ENCODE measurements at places on chromosomes 1 and 21.

DNA sequence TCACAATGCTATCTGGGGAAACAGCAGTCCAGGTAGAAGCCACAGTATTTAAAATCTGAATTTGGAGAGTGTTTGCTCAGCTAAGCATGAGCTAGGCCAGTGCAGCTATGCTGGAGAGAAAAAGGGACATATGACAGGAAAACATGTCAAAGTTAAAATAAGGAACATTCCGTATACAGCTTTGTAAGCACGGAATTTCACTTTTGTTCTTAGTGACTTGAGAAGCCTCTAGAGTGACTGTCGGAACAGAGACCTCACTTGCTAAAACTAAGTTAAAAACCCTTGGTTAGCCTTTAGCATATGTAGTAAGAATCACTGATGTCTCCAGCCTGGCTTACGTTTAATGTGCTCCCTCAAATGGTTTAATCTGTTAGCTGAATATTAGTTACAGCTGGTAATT, 661.7 kb downstream of the KCNT2 start:
- no peak for DNase-seq

DNA sequence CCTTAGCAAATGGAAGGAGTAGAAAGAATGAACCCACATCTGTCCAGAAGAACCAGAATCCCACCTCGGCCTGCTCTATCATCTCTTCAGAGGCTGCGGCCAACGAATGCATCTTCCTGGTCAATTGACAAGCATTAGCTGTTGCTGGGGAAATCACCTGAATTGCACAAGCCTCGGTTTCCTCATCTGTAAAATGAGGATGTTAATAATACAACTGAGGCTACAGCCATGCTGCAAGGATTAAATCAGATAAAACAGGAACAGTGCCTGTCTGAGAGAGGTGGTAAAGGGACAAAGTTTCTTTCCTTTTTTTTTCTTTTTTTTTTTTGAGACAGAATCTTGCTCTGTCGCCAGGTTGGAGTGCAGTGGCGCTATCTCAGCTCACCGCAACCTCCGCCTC, 99.8 kb downstream of the KIF14 start:
- DNase-seq, result no peak

- no peak for DNase-seq
Observed at GRCh38 chr1:228475812-228476211, 11.4 kb upstream of the RNF187 start.

DNA sequence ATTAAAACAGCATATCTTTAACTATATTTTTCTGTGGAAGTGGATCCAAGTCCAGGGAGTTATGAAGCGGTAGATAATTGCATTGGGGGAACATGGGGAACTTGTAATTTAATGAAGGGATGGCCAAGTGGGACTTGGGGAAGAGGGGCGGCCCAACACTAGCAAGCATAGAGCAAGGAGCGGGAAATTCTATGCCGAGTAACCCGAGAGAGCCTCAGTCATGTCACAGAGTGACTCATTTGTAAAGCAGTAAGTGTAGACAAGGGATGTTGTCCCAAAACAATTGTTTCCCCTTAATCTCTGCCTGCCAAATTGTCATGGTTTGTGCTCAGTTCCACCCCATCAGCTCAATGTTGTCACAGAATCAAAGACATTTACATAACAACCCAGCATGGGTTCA, 620.1 kb downstream of the AJAP1 start:
- no peak for DNase-seq

DNA sequence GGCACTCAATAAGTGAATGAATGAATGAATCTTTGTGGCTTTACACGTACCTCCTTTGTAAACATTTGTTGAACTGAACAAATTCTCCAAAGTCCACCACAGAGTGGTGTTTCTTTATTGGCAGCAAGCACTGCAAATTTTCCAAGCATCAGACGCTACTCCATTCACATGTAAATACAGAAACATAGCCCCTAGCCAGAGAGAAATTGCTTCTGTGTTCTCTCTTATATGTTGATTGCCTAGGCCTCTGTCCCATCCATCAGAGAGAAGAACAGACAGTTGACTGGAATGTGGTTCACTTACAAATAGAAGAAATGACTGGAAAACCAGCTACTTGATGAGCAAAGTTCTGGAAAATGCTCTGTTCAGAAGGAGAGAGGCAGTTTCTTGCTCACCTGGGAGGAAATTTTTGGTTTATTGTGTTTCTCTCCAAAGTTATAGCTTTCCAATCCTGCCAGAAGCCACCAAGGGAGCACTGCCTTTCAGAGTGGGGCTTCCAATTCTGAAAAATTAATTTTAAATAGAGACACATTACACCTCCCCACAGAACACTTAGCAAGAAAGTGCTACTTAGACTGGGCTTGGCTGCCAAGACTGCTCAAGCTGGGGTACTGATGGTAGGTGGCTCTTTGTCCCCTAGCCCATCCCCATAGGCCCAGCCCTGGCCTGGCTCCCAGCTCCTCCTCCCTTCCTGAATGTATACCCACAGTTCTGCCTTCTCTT, 18.1 kb upstream of the KIRREL1 start:
- no peak for DNase-seq

- DNase-seq, result no peak
Observed at GRCh38 chr1:21936366-21937031, 611 bp downstream of the HSPG2 start.

GRCh38 chr1:109268431-109269211, 14.3 kb downstream of the PSRC1 start:
- DNase-seq, result no peak

DNA sequence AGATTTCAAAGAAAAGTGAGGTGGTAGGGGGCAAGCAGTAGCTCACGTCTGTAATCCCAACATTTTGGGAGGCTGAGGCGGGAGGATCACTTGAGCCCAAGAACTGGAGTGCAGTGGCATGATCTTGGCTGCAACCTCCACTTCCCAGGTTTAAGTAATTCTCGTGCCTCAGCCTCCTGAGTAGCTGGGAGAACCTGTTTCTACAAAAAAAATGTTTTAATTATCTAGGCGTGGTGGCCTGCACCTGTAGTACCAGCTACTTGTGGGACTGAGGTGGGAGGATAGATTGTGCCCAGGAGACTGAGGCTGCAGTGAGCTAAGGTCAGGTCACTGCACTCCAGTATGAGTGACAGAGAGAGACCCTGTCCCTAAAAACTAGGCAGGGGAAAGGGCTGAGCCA, 2.6 kb upstream of the TSPAN1 start:
- DNase-seq, result no peak

GRCh38 chr1:222335586-222335985, 212.3 kb downstream of the HHIPL2 start:
- no peak for DNase-seq

GRCh38 chr1:42014823-42015222, 96.1 kb upstream of the HIVEP3 start:
- DNase-seq, result no peak

GRCh38 chr1:164433818-164434170, 125.2 kb upstream of the PBX1 start:
- DNase-seq, result no peak

DNA sequence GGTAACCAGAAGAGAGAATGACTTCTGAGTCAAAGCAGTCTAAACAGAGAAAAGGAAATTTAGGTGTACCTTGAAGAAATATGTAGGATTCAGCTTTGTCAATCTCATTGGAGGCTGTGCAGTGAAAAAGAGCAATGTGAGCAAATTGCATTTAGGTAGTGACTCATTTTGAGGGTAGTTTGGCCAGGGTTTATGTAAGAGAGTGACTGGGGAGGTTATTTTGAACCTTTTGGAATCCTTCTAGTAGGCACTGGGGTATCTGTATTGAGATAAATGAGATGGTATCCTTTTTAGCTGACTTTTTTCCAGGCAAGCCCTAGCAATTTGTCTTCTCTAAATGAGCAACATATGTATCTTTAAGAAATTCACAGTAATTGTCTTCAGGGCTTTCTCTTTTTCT, 95.9 kb downstream of the DISP1 start:
- DNase-seq, result no peak

DNA sequence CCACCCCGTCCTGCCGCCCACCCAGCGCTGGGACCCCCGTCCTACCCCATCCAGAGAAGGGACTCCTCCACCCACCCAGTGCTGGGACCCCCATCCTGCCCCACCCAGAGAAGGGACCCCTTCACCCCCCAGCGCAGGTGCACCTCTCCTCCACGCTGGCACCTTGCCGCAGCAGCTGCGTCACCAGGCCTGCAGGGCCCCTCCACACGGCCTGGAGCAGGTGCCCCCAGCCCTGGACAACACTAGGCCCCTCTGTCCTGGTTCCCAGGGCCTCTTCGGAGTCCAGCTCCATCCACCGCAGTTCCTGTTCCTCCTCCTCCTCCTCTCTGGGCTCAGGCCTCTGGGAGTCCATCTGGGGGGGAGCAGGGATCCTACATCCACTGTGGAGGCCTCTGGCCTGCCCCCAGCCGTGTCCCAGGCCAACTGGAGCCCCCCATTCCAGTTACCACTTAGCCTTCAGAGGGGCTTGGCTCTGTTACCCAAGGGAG, 378 bp downstream of the ANKRD65 start:
- no peak for DNase-seq

DNA sequence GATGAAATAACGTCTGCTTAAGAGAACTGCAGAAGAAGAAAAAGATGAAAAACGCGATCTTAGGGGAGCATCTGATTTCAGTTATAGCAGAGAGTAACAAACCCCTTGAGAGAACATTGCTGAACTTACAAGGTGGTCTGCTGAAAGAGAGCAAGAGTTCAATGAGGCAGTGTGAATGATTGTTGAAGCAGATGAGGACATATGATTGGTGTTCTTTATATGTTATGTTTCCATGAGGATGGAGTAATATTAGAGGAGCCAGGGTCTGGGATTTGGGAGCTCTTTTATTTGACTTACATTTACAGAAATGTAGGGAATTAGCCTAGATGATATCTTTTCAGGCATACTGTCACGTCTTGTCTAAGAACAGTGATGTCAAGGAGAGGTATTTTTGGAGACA, 1302.0 kb downstream of the KCNT2 start:
- no peak for DNase-seq

DNA sequence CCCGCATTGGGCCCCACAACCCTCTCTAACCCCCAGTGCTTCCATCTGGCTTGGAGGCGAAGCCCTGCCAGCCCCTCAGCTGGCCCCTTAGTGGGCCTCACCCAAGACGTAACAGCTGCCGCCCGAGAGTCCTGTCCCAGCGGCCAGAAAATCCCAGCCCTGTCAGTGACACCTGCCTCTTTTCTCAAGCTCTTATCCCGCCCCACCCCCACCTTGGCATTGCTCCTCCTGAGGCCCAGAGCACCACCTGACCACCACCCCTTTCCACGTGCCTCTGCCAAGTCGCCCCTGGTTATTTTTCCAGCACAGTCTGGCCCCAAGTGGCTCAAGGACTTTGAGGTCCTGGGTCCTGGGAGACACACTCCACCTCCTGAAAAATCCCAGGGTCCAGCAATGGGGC, 5.9 kb upstream of the CTRC start:
- DNase-seq, result no peak

DNA sequence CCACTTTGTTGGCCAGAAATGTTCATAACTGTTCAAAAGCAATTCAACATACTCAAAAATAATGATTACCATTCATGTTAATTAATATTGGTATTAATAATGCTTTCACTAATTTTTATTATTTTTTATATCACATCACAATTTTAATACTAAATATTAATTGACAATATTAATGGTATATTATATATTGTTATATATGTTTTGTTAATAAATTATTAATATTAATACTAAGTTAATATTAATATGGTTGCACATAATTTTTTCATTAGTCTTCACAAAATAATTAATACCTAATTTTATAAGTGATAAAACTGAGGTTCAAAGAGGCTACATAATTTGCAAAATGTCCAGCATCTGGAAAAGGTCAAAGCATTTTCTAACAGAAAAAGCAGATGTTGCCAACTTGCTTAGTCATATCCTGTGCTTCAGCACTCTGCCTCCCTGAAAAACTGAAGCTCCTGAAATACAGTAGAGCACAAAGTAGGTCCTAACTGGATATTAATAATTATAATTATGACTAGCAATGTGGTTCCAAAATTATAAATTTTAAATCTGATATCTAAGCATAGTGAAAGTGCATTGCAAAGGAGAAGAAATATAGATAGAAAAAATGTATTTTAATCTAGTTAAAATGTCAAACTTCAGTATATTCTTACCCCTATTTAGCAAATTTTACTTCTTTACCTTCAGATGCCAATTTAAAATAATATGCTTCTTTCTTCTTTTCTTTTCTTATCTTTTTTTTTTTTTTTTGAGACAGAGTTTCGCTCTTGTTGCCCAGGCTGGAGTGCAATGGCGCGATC, 123.2 kb upstream of the TNFSF4 start:
- no peak for DNase-seq

DNA sequence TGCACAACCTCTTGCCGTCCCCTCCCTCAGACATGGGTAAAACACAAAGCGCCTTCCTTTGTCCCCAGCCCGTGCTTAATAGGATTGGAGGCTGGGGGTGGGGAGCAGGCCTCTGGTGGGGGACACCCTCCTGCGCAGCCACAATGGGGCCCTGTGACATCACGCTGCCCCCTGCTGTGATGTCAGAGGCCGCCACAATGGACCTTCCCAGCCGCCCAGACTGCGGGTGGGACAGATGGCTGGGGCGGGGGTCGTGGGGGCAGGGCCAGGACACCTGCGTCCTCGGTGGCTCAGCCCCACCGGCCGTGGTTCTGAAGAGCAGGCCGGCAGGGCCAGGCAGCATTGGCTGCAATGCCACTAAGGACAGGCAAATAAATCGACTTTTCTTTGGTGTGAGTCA, 39.9 kb downstream of the EPHA2 start:
- DNase-seq, result no peak

DNA sequence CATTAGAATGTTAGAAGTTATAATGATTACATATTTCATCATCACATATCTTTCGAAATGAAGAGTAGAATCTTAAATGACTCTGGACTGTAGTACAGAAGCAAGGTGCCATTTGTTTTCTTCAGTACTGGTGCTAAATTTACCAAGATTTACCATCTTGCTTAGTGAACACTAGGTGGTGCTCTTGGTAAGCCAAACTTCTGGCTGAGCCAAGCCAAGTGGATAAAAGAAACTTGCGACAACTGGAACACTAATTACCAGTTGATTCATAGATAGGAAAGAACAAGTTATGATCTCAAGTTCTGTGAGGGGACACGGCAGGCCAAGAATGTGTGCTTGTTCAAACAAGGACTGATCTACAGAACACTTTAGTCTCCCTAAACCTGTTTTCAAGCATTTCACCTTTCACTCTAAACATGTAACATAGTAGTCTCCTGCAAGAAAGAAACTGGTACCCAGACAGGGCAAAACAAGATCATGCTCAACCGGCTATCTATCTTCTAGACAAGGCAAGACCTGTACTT, 19.8 kb downstream of the SPRTN start:
- DNase-seq, result no peak

- DNase-seq, result no peak
Observed at GRCh38 chr1:202587859-202588485, 122.3 kb downstream of the SYT2 start.

- no peak for DNase-seq
Observed at GRCh38 chr1:108718927-108719655, 6.4 kb downstream of the FNDC7 start.

DNA sequence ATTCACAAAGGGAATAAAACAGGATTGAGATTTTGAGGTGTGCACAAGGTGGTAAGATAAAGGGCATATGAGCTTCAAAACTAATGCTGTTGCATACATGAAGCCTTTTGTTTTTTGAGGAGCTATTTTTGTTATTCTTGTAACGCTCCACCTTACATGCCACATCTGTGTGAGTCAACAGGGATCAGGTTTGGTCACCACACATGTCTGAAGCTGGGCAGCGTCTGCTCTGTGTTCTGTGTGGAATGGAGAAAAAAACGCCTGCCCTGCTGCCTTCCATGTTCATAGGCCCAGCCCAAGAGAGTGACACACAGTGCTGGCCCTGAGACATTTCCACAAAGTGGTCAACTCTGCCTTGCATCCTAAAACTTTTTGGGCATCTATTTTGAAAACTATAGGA, 67.7 kb downstream of the MPZL1 start:
- no peak for DNase-seq

All from stimulated activated CD4-positive, alpha-beta T cell treated with anti-CD3 and anti-CD28 coated beads, TNF-alpha, amount 100 ng/mL, for 4 hours (primary cell).